Ovary (tissue), 10 donors: ENCODE measurements at places on chromosomes 6 and 20. TPM values are rescaled to one million over a fixed set of nuclear protein-coding genes. Genes with fewer than 3 reads are reported as not detected.

The SOBP gene
- 25.8 TPM for total RNA-seq

The C20orf204 gene
- 2.6 TPM for total RNA-seq

The C20orf141 gene
- not detected for total RNA-seq

The GABRR2 gene
- 0.55 TPM for total RNA-seq

- no peak overlapping the region for H3K4me3 ChIP-seq
- no peak overlapping the region for H3K27ac ChIP-seq
- H3K4me1 ChIP-seq: peaks cover 4% of the 10 kb centered on the region
- DNase-seq: no peak
- no peaks in the 10 kb centered on the region for H3K27me3 ChIP-seq
These were observed 44.4 kb upstream of the TRAF3IP2 start for GRCh38 chr6:111650049-111650448.

GRCh38 chr6:148430897-148431296, 88.3 kb downstream of the SASH1 start:
- no peak overlapping the region for H3K27ac ChIP-seq
- H3K36me3 ChIP-seq: no peaks in the 10 kb centered on the region
- H3K4me3 ChIP-seq: no peak overlapping the region
- H3K27me3 ChIP-seq: no peaks in the 10 kb centered on the region

DNA sequence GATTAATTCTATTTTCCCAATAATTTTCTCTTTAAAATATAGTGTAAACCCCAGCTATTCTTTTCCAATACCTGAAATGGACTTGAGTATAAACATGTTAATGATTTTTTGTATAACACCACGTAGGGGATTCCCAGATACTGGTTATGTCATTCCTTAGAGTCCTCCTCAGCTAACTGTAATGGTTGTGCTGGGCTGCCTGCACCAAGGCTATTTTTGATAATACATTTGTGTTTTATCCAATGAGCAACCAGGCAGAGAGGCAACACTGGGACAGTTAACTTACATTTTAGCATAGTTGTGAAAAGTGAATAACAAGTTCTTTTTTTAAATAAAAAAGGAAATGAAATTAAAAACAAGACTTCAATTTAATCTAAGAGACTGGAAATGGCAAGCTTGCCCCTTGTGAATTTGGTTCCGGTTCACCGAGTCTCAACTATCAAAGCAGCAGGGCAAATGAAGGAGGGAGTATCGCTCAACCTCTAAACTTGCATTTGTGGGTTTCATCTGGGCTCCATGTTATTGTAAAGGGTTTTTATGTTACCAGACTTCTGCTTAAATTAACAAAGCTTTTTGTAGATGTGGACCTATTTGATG, 18.8 kb upstream of the BACH2 start:
- no peaks in the 10 kb centered on the region for H3K36me3 ChIP-seq
- H3K4me1 ChIP-seq: no peaks in the 10 kb centered on the region
- H3K4me3 ChIP-seq: no peak overlapping the region
- H3K27me3 ChIP-seq: no peaks in the 10 kb centered on the region
- no peak overlapping the region for H3K27ac ChIP-seq
- no peak for DNase-seq

- H3K4me3 ChIP-seq: no peak overlapping the region
- no peaks in the 10 kb centered on the region for H3K36me3 ChIP-seq
- DNase-seq: no peak
These were observed 16.0 kb downstream of the ZBTB46 start for GRCh38 chr20:63814891-63815614.

GRCh38 chr20:45049438-45049837, 51.5 kb downstream of the KCNS1 start:
- H3K27ac ChIP-seq: no peak overlapping the region
- no peaks in the 10 kb centered on the region for H3K36me3 ChIP-seq
- DNase-seq: no peak
- no peaks in the 10 kb centered on the region for H3K4me1 ChIP-seq
- no peaks in the 10 kb centered on the region for H3K27me3 ChIP-seq
- H3K4me3 ChIP-seq: no peak overlapping the region

GRCh38 chr6:116616737-116617053, 416 bp downstream of the RSPH4A start:
- DNase-seq: peak; percentile 15
- no peaks in the 10 kb centered on the region for H3K36me3 ChIP-seq
- peaks cover 1% of the 10 kb centered on the region for H3K4me1 ChIP-seq
- H3K27ac ChIP-seq: no peak overlapping the region

- H3K27me3 ChIP-seq: no peaks in the 10 kb centered on the region
- no peaks in the 10 kb centered on the region for H3K4me1 ChIP-seq
- H3K27ac ChIP-seq: no peak overlapping the region
- DNase-seq: no peak
- H3K4me3 ChIP-seq: no peak overlapping the region
These were observed 14.4 kb downstream of the MKKS start for GRCh38 chr20:10419550-10420133.

DNA sequence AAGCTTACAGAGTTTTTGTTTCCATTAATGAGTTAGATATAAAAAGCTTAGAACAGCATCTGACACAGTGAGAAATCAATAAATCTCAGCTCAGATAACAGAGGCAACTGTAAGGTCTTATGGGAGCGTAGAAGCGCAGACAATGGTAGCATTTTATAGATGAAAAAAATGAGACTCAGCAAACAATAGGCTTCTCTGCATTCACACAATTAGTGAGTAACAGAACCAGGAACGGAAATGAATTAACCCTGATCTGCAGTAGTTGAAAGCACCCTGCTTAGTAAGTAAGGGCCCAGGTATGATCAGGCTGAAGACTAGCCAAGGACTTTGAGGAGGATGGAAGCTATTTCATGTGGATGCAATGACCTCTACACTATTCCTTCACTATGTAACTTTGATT, 147.2 kb upstream of the EYA4 start:
- no peaks in the 10 kb centered on the region for H3K36me3 ChIP-seq
- no peaks in the 10 kb centered on the region for H3K4me1 ChIP-seq
- no peaks in the 10 kb centered on the region for H3K27me3 ChIP-seq
- DNase-seq: no peak
- H3K27ac ChIP-seq: no peak overlapping the region

DNA sequence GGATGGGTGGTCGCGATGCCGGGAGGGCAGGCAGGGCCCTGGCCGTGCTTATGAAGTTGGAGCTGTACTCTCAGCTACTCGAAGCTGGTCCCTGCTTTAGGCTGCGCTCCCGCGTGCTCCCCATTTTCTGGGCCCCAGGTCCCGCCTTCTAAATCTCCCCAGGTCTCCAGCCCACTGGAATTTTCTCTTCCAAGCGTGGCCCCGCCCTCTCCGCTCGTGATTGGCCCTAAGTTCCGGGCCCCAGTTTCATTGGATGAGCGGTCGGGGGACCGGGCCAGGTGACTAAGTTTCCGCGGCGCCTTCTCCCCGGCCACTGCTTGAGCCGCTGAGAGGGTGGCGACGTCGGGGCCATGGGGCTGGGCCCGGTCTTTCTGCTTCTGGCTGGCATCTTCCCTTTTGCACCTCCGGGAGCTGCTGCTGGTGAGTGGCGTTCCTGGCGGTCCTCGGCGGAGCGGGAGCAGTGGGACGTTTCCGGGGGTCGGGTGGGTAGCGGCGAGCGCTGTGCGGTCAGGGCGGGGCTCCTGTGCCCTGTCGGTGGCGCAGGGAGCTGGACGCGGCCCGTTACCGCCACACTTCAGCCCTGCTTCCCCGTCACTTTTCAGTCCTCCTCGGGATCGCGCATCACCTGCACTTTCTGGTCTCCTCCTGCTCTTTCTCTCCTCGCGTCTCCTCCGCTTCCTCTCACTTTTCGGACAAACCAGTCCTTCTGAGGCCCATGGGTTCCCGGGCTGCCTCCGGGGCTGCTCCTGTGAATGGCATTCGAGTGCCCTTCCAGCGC, at the start of gene MICA:
TSS of gene MICA (plus strand) at position 313 of the 778 bp plus-strand sequence. CDS start at position 351, 38 bp downstream.
- no peaks in the 10 kb centered on the region for H3K36me3 ChIP-seq
- no peaks in the 10 kb centered on the region for H3K27me3 ChIP-seq
- peaks cover 16% of the 10 kb centered on the region for H3K4me1 ChIP-seq
- peak; percentile 91 for DNase-seq
